ENCODE measurements at places on chromosomes 5 and 9. TPM values are rescaled to one million over a fixed set of nuclear protein-coding genes. Genes with fewer than 3 reads are reported as not detected.

PCDHA9 gene
- not detected for total RNA-seq

TIMD4 gene
- not detected for total RNA-seq

MED7 gene
- 16.3 TPM for total RNA-seq

PSD2 gene
- total RNA-seq = 0.08 TPM

LRRC14B gene
- total RNA-seq = not detected

- DNase-seq = no peak
Observed at GRCh38 chr5:52134013-52134650, 653.6 kb upstream of the ITGA1 start.

- no peak for DNase-seq
Observed at GRCh38 chr9:95783426-95783975, 92.0 kb upstream of the ERCC6L2 start.

- no peak for DNase-seq
Observed at GRCh38 chr5:117568622-117569021, 994.0 kb upstream of the SEMA6A start.

GRCh38 chr5:31771500-31771899, 132.6 kb downstream of the PDZD2 start:
- no peak for DNase-seq

- no peak for DNase-seq
Observed at GRCh38 chr5:68730220-68730978, 363.4 kb upstream of the SLC30A5 start.

- DNase-seq = no peak
Observed at GRCh38 chr9:134316449-134317160, 9.7 kb upstream of the RXRA start.

Data from SK-MEL-5 (cell line).